Type B pancreatic cell (in vitro differentiated cells): ENCODE measurements at places on chromosomes 4 and X.

DNA sequence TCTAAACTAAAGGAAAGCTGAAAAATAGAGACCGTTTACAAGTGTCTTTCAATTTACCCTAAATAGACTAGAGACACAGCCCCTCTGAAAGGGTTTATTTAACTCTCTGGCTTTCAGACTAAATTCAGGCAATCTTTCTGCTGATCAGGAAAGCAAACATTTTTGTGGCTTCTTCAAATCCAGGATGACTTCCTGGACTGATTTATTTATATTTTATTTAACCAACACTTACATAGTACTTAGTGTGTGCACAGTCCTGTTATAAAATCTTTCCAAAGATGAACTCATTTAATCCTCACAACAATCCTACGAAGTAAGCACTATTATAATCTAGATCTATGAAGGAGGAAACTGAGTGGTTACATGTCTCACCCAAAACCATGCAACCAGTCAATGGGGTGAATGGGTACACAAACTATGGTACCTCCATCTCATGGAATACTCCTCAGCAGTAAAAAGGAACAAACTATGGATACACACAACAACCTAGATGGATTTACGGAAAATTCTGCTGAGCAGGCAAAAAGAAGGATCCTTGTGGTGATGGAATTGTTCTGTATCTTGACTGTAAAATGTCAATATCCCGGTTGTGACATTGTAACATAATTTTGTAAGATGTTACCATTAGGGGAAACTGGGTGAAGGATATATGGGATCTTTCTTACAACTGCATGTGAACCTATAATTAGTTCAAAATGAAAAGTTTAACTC is 64.1 kb upstream of the MAMLD1 start:
- DNase-seq = no peak

DNA sequence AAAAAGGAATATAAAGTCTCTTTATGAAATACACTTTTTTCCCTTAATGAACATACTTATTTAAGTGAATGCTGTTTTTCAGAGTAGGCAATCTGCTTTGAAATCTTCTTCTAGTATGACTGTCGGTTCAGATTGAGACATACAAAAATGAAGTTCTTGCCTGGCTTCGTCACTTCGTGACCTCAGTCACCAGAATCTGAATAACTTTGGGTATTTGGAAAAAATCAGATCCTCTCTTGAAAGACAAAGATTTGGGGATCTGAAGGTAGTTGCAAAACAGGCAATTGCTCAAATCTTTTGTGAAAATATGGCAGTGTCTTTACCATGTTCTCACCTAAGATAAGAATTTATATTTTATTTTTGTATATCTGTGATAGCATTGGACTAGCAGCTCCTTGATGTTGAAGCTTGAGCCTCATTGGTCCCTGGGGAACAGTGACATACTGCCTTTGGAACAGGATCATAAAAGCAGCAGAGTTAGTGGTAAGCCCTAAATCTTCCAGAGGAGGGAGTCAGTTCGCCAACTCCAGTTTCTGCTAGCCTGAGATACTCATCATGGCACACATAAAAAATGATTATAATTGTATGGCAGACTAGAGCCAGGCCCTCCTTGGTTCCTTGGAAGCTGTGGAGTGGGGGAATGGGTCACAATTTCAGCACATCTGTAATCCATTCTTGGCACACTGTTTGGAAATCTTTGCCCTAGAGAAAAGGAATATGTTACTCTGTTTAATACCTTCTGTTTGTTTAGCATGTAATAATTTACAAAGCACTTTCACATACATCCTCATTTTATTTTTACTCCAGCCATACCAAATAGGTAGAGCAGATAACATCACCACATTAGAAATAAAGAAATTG is 5.0 kb downstream of the ARFIP1 start:
- DNase-seq = no peak

GRCh38 chrX:131725001-131725654 is 181.3 kb downstream of the OR13H1 start:
- no peak for DNase-seq

- DNase-seq = no peak
Observed at GRCh38 chrX:67346667-67347066, 197.2 kb upstream of the AR start.

DNA sequence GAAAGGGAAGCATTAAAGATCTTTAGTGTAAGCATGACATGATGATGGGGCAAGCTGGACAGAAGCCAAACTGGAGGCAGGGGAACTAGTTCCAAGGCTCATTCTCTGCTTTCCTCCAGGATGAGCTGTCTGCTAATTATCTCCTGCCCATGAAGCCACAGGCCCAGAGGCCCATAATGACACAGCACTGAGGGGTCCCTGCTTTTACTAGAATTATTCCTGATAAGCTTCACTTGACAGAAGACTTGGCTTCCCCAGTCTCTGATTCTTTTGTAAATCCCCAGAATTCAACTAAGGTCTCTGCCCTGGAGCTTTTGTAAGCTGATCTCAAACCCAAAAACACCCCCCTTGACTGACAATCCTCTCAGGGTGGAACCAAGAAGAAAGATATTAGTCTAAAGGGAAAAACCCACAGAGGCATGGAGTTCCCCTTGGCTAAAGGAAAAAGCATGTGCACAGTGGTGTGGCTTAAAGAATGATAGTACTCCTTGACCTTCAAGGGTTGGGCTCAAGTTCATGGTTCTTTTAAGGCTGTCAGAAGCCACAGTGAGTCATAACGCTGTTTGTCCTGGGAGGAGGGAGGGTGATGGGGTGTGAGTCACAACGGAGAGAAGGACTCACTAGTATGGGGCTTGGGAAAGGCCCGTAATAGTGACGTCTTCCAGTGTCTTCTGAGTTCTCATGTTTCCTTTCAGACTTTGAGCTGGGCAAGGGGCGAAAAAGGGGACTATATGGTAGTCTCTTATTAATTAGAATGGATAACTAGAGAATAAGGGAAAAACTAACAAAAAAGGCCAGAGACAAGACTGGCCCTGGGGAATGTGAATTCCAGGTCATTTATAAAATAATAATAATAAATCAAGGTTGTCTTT is 146.0 kb upstream of the CPEB2 start:
- no peak for DNase-seq

DNA sequence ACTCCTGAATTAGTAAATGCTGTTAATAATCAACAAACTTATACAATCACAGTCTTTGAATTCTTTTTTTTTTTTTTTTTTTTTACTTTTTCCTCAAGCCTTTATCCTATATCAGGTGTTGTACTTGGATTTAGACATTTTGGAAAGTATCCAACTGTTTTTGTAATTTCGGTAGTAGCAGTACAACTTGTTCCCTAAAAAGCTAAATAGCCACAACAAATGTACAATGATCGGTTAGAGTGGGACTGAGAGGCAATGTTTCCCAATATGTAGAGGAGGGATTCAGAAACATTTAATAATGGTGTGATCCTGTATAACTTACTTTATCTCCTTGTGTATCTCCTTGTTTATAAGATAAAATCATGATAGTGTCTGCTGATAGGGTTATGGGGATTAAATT is 343.1 kb downstream of the GRID2 start:
- no peak for DNase-seq

DNA sequence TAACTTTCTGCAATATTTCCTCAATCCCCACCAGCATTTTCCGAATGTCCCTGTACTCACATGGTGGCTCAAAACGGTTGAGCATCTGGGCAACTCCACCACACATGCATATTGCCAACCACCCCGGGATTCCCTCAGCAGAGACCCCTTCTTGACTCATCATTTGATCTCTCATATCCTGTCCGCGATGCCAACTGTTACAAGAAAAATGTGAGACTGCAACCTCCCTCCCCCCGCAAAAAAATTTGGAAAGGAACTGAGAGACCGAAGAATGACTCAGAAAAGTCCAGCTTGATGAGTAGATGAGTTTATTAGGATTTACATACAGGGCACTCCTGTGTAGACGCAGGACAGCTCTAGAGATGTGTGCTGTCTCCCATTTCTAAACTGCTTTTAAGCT is 561.4 kb downstream of the ZIC3 start:
- no peak for DNase-seq

- no peak for DNase-seq
Observed at GRCh38 chrX:50407976-50408375, 62.6 kb downstream of the DGKK start.

- no peak for DNase-seq
Observed at GRCh38 chrX:124592744-124593143, 246.4 kb downstream of the SH2D1A start.

GRCh38 chr4:158458271-158458895 is 63.3 kb upstream of the RXFP1 start:
- no peak for DNase-seq

GRCh38 chr4:169307576-169307975 is 36.8 kb upstream of the SH3RF1 start:
- DNase-seq = no peak

- no peak for DNase-seq
Observed at GRCh38 chr4:108683479-108683878, 33.1 kb downstream of the OSTC start.
